Fibroblast of mammary gland (primary cell): ENCODE measurements at places on chromosomes 7 and 10.

- no peak for DNase-seq
Observed at GRCh38 chr10:117005527-117006055, 604 bp upstream of the SHTN1 start.

DNA sequence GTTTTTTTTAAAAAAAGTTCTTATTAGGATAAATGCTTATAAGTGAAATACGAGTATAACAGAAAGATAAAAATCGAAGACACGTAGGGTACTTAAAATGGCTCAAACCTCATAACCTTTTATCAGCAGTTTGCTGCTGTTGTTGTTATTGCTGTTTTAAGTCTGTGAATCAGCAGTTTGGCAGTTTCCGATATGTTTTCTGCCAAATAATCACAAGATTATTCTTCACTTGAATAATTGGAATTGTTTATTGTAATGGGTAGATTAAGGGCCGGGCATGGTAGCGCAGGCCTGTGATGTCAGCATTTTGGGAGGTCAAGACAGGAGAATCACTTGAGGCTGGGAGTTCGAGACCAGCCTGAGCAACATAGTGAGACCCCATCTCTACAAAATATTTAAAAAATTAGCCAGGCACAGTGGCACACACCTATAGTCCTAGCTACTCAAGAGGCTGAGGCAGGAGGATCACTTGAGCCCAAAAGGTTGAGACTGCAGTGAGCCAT lies 177.6 kb downstream of the VTI1A start:
- peak; percentile 41 for DNase-seq

DNA sequence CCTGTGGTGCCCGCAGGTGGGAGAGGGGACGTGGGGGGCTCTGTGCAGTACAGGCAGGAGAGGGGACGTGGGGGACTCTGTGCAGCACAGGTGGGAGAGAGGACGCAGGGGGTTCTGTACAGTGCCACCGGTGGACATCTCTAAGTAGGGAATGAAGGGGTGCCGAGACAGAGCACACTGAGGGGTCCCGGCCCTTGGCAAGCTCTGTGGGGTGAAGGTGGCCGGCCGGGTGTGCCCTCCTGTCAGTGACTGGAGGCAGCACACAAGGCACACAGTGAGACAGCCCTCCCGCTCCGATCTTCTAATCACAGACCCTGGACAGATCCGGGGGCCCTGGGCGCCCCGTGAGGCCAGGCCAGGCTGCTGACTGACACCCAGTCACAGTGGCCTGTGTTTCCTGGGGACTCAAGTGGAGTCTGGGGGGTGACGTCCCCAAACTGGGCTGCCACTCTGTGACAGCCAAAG lies 11.2 kb downstream of the GPR146 start:
- no peak for DNase-seq

- no peak for DNase-seq
Observed at GRCh38 chr7:23100697-23101096, 4.9 kb upstream of the KLHL7 start.

GRCh38 chr10:11245510-11245909 lies 227.8 kb downstream of the CELF2 start:
- DNase-seq = no peak

GRCh38 chr10:64023926-64024470 lies 502.8 kb downstream of the REEP3 start:
- no peak for DNase-seq

DNA sequence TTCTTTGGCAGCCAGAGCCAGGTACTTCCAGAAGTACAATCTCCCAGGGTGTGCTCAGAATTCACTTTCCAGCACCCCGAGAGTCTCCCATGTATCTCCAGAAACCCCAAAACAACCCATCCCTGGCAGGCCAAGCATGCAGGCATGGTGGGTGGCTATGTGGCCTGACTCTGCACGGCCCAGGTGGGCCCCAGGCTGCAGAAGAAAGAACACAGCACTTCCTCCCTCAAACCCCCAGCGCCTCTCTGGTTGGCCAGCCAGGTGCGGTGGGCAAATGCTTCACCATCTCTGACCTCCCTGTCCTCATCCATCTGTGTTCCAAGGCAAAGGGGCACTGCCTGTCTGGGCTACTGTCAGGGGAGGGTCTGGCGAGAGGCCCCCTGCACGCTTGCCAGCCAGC lies 100.3 kb downstream of the MKI67 start:
- no peak for DNase-seq

DNA sequence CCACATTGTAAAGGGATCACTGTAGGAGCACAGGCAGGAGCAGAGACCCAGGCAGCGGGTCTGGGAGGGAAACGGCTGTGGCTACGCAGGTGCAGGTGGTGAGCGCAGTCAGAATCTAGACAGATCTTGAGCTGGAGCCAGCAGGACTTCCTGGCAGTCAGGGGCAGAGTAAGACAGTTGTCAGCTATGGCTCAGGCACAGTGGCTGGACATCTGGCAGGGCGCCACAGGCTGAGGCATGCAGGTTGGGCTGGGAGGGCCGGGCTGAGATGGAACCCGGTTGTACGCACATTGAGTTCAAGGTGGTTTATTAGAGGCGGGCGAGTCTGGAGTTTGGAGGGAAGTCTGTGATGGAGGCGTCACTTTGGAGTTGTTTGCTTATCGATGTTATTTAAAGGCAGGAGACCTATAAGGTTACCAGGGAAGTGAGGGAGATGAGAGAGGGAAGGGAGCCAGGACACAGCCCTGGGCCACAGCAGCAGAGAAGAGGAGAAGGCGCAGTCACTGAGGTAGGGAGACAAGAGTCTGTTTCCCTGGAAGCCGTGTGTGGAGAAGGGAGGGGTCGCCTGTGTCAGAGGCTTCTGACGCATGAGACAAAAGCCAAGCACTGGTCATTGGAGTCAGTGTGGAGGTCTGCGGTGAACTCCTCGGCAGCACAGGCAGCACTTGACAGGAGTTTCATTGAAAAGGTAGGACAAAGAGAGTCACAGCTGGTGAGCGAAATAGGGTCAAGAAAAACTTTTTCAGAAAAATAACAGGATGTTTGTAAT lies 73.8 kb downstream of the LANCL2 start:
- DNase-seq = peak; percentile 18

DNA sequence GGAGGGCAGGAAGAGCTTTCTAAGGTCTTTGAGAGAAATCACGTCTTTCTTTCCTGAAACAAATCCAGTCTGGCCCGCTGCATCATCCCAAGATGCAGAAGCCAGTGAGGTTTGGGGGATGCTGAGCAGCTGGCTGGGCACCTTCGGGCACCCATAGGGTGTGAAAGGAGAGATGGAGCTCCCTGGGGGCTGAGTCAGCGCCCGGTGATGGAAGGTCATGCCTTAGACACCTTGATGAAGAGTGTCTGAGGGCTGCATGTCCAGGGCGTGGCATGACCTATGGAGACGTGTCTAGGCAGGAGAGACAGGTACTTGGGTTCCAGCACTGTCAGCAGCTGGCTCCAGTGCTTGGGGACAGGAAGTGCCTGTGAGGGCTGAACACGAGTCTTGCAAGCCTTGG lies 88.3 kb downstream of the GOLGA7B start:
- DNase-seq = no peak

- peak; percentile 61 for DNase-seq
Observed at GRCh38 chr7:157432541-157432956, 95.7 kb downstream of the DNAJB6 start.

DNA sequence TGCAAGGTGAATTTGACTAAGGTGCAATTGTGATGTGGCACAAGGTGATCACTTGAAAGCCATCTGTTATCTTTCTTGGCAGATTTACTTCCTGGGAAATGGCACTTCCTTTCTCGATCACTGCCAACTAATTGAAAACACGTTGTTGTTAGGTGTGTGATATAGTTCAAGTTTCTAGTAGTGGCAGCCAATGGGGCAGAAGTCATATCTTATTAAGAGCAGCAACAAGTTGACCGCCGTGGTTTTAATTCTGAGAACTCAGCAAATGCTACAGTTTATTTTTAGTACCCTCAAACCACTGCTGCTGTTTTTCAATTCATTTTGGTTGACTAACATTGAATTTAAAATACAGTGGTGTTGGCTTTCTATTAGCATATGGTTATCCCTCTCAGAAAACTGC lies 1.6 kb downstream of the CHN2 start:
- no peak for DNase-seq

DNA sequence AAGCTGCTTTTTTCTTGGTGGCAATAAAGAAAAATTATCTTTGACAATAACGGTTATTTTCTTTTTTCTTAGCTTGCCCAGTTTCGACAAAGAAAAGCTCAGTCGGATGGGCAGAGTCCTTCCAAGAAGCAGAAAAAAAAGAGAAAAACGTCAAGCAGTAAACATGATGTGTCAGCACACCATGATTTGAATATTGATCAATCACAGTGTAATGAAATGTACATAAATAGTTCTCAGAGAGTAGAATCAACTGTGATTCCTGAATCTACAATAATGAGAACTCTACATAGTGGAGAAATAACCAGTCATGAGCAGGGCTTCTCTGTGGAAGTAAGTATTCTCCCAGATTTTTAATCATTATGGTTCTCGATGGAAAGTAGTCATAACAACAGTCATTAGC lies 33.0 kb downstream of the AKAP9 start:
- no peak for DNase-seq

- no peak for DNase-seq
Observed at GRCh38 chr7:151233804-151234203, 1.5 kb downstream of the CHPF2 start.

GRCh38 chr10:132685101-132685891 lies 100.7 kb downstream of the NKX6-2 start:
- DNase-seq = peak; percentile 24

GRCh38 chr10:61452655-61453641 lies at the start of gene TMEM26:
TMEM26 (minus strand) TSS chr10:61453381; CDS start chr10:61453081, 300 bp downstream.
- DNase-seq = peak; percentile 38

- DNase-seq = no peak
Observed at GRCh38 chr10:83764666-83765065, 374.6 kb upstream of the GHITM start.

DNA sequence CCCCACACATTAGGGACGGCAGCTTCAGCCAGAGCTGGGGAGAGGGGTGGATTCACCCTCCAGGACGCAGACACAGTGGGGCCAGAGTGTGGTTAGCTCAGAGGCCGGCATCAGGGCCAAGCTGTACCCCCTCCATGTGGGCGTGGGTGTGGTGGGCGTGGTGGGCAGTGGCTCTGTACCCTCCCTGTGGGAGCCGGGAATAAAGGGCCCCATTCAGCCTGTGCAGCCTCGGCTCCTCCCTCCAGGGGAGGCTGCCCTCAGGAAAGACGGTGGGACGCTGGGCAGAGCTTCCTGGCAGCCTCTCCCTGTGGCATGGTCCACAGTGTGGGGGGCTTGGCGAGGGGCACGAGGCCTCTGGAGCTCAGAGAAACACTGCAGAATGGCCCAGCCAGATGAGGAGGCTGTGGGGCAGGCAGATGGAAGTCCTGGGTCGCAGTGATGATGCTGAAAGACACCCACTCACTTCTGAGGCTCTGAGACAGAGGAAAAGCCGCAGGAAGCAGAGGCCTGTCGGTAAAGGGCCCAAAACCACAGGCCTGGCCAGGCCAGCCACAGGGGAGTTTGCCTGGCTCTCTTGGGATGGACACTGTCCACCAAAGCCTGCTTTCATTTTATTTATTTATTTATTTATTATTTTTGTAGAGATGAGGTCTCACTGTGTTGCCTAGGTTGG lies 108.0 kb downstream of the SH3PXD2A start:
- DNase-seq = peak; percentile 45

DNA sequence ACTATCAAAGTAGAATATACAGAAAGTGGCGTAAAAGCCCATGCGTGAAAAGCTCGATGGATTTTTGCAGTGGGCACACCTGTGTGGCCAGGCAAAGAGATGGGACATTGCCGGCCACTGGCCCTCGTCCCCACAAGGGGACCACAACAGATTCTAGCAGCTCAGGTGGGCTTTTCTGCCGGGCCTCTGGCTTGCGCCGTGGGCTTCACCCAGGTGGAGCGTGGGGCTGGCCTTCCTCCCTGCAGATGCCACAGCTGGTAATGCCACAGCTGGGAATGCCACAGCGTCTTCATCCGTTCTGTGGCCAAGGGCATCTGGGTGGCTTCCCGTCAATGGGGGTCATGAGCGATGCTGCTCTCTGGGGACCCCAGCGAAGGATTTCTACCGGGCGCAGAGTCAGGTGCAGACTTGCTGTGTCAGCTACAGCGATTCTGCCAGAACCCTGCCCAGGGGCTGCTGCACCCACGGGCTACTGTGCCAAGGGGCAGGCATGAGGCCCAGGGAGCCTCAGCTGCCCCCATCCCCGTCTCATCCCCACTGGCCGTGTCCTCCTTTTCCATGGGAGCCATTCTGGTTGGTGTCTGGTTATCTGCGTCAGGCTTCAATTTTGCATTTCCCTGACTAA lies 52.5 kb upstream of the NKX6-2 start:
- no peak for DNase-seq
